Keratinocyte (primary cell): ENCODE measurements at places on chromosomes 4 and X. TPM values are rescaled to one million over a fixed set of nuclear protein-coding genes. Genes with fewer than 3 reads are reported as not detected.

DNA sequence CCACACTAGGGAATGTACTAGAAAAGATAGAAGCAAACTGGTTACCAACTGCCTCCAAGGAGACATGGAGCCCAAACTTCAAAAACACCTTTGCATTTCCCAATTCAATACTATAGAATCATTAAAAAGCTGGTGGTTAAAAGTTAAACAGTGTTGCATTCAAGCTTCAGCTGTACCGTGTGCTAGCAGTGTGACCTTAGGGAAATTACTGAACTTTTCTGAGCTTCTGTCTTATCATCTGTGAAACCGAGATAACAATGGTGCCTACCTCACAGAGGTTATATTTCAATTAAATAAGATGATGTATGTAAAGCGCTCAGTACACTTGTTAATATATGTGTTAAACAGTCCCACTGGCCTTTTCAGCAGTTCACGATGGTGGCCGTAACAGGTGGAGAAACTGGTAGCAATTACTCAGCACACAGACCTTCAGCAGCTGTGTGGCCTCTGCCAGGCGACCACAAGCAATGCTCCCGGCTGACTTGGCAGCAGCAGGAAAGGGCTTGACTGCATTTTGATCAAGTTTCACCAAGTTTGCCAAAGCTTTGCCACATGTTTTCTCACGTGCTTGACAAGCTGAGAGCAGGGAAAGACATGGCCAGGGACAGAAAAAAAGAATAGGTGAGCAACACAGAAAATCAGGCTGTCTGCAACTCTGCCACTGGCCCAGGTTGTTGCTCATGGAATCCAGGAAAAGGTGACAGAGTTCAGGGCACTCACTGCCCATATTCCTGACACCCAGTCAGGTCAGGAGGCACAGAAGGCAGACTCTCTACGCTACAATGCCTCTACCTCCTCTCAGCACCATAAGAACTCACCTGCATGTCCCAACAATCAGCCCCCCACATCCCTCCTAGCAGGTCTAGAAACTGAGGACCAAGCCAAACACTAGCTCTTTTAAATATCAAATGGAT lies 72.1 kb downstream of the PARM1 start:
- no peak for DNase-seq

- no peak for DNase-seq
Observed at GRCh38 chr4:7429069-7429416, 5.7 kb downstream of the PSAPL1 start.

HSFX1 gene
- 0.23 TPM in 1 of 3 replicates, not detected in the others for polyA plus RNA-seq

GRCh38 chr4:143336781-143337599 lies at the start of gene GAB1:
Gene GAB1, plus strand, starts transcription at chr4:143336876. Its CDS starts 313 bp downstream, at chr4:143337189.
- no peak for DNase-seq

DNA sequence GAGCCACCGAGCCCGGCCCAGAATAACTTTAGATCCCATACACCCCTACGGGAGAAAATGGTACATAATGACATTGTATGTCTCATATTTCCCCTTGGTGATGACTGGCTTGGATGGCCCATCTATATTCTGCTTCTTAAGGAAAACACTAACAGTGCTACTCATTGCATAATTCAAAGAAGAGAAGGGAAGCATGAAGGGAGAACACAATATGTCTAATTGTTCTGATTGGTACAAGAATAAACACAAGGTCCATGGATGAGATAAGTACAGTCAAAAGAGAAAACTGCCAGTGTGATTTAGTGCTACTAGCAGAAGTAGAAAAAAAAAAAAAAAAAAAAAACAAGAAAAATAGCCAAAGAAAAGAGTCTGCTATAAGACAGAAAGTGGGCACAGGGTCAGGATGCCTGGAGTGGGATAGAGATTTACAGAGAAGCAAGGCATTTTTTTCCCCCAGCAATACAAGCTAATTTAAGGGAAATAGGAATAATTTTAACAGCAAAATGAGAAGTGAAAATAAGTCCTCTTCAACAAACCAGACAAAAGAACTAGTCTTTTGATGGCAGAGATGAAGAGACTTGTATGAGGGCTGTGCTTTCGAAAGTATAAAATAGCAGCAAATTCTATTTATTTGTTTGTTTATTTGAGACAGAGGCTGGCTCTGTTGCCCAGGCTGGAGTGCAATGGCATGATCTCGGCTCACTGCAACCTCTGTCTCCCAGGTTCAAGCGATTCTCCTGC lies 96.5 kb upstream of the MAP3K15 start:
- DNase-seq: no peak

BCLAF3 gene
- 1.5 to 3.0 TPM (median 1.6 TPM) in 3 replicates for polyA plus RNA-seq

- DNase-seq: no peak
Observed at GRCh38 chr4:8152090-8152864, 6.3 kb downstream of the ABLIM2 start.

- no peak for DNase-seq
Observed at GRCh38 chr4:169594560-169595195, 17.7 kb downstream of the NEK1 start.

- DNase-seq: no peak
Observed at GRCh38 chr4:3252480-3252828, 3.5 kb downstream of the MSANTD1 start.

GRCh38 chrX:55697381-55697780 lies 20.2 kb upstream of the RRAGB start:
- no peak for DNase-seq

DNA sequence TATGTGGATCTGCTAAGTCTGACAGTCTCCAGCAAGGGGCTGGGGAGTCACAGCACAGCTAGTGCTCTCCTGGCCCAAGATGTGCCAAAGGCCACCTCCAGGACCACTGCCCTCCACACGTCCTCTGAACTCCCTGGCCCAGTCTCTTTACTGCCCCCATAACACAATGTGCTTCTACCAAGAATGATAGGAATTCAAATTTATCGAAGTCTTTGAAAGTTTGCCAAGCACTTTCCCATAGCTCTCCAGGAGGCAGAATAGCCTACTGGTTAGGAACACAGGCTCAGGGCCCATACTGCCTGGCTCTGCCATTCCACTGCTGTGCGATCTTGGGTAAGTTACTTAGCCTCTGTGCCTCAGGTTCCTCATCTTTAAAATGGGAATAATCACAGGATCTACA lies 86.7 kb downstream of the NHSL2 start:
- DNase-seq: no peak

TMEM144 gene
- polyA plus RNA-seq: 2.8 to 4.0 TPM (median 3.3 TPM) in 3 replicates

- DNase-seq: no peak
Observed at GRCh38 chrX:53072418-53073114, 9.6 kb upstream of the TSPYL2 start.
